ENCODE measurements at places on chromosomes 7 and 10. TPM values are rescaled to one million over a fixed set of nuclear protein-coding genes. Genes with fewer than 3 reads are reported as not detected.

The MASTL gene
- total RNA-seq = 8.3 TPM

The CFTR gene
- total RNA-seq = not detected

The GDF2 gene
- total RNA-seq = not detected

The ZNF804B gene
- total RNA-seq = not detected

The BMPR1A gene
- 33.1 TPM for total RNA-seq

The TMEM178B gene
- total RNA-seq = 1.2 TPM

The EGR2 gene
- 3.2 TPM for total RNA-seq

The ST7 gene
- 15.2 TPM for total RNA-seq

The FAM25C gene
- total RNA-seq = not detected

- H3K4me1 ChIP-seq = no peaks in the 10 kb centered on the region
- no peak overlapping the region for H3K27ac ChIP-seq
- no peaks in the 10 kb centered on the region for H3K36me3 ChIP-seq
Observed at GRCh38 chr10:55867848-55868247, 493.2 kb downstream of the ZWINT start.

DNA sequence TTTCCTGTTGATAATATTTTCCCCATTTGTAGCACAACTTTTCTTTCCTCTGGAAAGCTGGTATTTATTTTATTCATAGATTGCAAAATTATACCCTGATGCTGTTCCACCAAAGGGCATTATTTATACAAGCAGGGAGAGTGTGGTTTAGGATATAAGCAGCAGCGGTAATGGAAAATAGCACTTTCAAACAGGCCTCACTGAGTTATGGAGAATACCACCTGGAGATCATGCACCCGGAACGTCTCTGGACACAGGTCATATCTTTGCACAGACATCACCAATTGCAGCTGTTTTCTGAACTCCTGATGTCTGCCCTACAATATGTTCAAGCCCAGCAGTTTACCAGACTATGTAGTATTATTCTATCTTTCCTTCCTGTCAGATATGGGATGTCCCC, 2.0 kb upstream of the CALD1 start:
- H3K27ac ChIP-seq = peak overlapping the region; percentile 92
- peaks cover 27% of the 10 kb centered on the region for H3K4me1 ChIP-seq
- H3K27me3 ChIP-seq = no peaks in the 10 kb centered on the region
- H3K36me3 ChIP-seq = no peaks in the 10 kb centered on the region
- H3K4me3 ChIP-seq = no peak overlapping the region

DNA sequence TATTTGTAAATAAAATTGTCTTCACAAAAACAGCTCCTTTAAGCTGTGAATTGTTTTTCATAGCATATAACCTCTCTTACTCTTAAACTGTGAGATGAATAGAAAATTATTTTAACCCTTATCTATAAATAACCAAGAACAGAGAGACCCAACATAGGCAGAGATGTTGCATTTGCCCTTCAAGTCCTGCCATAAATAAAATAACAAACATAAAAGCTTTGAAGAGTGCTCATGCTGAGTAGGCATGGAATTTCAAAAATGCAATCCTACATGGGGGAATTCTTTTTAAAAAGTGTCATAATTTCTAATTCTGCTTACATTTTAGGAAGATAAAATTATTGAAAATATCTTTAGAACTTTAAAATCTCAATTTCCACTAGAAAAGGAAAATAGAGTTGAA, 124.1 kb upstream of the FERD3L start:
- no peak for DNase-seq
- H3K27ac ChIP-seq = no peak overlapping the region
- H3K4me1 ChIP-seq = no peaks in the 10 kb centered on the region

DNA sequence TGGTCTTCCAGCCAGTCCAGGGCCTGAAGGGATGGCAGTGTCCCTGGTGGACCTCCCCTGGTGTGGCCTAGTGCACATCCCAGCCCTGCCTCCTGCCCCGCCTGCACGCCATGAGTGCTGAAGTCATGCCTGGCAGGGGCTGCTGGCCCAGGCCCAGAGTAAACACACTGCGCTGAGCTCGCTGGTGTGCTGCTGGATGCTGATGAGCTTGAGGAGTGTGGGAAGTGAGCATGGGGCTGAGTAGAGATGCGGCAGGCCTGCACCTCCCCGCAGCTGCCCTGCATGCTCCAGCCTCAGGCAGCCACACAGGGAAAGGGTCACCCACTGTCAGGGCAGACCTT, 43.2 kb downstream of the HTRA1 start:
- no peak for DNase-seq
- no peaks in the 10 kb centered on the region for H3K27me3 ChIP-seq
- H3K27ac ChIP-seq = peak overlapping the region; percentile 72
- H3K36me3 ChIP-seq = peaks cover 23% of the 10 kb centered on the region

GRCh38 chr7:55144333-55145317, 125.8 kb downstream of the EGFR start:
- H3K27me3 ChIP-seq = no peaks in the 10 kb centered on the region
- DNase-seq = no peak
- no peak overlapping the region for H3K27ac ChIP-seq

- no peaks in the 10 kb centered on the region for H3K36me3 ChIP-seq
- H3K4me3 ChIP-seq = no peak overlapping the region
- peaks cover 16% of the 10 kb centered on the region for H3K4me1 ChIP-seq
- DNase-seq = no peak
- no peaks in the 10 kb centered on the region for H3K27me3 ChIP-seq
Observed at GRCh38 chr10:96416643-96417042, 57.8 kb upstream of the OPALIN start.

GRCh38 chr7:114150689-114151088, 231.9 kb upstream of the PPP1R3A start:
- no peaks in the 10 kb centered on the region for H3K27me3 ChIP-seq
- H3K4me1 ChIP-seq = no peaks in the 10 kb centered on the region
- no peaks in the 10 kb centered on the region for H3K36me3 ChIP-seq
- no peak overlapping the region for H3K27ac ChIP-seq
- DNase-seq = no peak

DNA sequence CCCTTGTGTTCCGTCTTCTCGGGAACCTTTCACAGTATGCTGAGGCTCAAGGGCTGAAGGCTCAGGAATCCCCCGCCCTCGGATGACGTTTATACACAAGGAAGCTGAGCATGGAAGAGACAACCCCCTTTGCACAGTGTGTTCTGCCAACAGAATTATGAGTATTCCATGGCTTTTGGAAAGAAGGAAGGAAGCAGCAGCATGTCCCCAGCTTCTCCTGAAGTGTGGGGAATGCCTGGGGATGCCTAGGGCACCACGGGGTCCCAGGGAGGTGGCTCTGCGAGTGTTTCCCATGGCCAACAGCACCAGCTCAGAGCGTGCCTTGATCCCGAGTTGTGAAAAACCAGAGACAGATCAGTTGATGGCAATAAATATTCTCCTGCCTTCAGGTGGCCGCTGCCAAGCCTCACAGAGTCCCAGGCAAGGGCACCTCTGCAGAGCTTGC, 88.8 kb upstream of the DDC start:
- peak; percentile 49 for DNase-seq
- peaks cover 62% of the 10 kb centered on the region for H3K4me1 ChIP-seq
- no peak overlapping the region for H3K4me3 ChIP-seq
- H3K36me3 ChIP-seq = no peaks in the 10 kb centered on the region
- H3K27ac ChIP-seq = peak overlapping the region; percentile 68

DNA sequence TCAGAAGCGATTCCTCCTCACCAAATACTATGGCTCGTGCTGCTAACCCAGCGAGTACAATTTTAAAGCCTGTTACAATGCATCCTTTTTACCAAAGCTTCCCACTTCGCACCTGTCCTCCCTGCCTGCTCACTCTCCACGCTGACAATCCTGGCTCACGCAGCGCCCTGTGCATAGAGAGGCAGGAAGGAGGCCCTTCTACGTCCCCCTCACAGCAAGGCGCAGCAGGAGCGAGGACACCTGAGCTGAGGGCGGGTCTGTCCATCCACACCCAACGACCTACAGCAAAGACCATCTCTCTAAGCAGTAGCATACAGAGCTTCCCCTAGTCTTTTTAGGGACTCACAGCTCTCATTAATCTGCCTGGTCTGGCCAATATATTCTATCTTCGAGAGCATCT, 46.0 kb downstream of the MKI67 start:
- H3K27me3 ChIP-seq = no peaks in the 10 kb centered on the region
- H3K4me3 ChIP-seq = no peak overlapping the region
- no peaks in the 10 kb centered on the region for H3K4me1 ChIP-seq

GRCh38 chr7:17677408-17677807, 262.9 kb downstream of the SNX13 start:
- peaks cover 43% of the 10 kb centered on the region for H3K4me1 ChIP-seq
- no peaks in the 10 kb centered on the region for H3K27me3 ChIP-seq
- no peak overlapping the region for H3K4me3 ChIP-seq
- H3K36me3 ChIP-seq = no peaks in the 10 kb centered on the region
- H3K27ac ChIP-seq = no peak overlapping the region

- H3K4me1 ChIP-seq = peaks cover 20% of the 10 kb centered on the region
- H3K27ac ChIP-seq = no peak overlapping the region
- no peak for DNase-seq
- H3K4me3 ChIP-seq = no peak overlapping the region
- H3K36me3 ChIP-seq = no peaks in the 10 kb centered on the region
Observed at GRCh38 chr10:36493516-36493880, 631.9 kb upstream of the ANKRD30A start.

DNA sequence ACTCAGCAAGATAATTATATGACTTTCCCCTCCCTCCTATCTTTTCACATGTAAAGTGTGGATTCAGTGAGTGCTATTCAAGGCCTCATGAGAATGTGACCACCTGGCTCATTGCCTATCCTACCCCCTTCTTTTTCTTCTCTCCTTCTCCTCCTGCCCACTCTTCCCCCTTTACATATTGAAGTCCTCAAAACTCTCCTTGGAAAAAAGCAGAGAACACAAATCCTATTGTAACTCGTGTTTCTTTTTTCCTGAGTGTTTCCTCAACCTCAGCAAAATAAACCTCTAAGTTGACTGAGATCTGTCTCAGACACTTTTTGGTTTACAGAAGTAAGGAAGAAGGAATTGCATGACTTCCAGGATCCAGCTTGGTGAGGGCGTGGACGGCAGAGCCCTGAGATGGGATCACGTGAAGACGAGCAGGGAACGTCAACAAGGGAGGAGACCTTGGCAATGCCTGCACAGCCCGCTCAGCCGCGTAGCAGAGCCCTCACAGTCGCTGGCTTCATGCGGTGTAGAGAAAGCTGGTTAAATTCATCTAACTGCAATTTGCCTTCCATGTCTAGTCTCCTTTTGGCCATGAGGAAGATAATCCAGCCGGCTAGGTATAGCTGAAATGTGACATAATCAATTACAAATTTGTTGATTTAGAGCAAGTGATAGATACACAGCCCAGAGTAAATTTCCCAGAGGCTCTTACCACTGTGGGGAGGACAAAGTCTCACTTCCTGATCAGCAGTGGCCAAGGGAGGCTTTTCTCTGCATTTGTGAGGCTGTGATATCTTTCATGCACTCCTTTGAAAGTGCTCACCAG, 75.7 kb downstream of the LYZL2 start:
- H3K36me3 ChIP-seq = no peaks in the 10 kb centered on the region
- peak overlapping the region; percentile 83 for H3K27ac ChIP-seq
- H3K27me3 ChIP-seq = no peaks in the 10 kb centered on the region
- H3K4me1 ChIP-seq = peaks cover 10% of the 10 kb centered on the region

DNA sequence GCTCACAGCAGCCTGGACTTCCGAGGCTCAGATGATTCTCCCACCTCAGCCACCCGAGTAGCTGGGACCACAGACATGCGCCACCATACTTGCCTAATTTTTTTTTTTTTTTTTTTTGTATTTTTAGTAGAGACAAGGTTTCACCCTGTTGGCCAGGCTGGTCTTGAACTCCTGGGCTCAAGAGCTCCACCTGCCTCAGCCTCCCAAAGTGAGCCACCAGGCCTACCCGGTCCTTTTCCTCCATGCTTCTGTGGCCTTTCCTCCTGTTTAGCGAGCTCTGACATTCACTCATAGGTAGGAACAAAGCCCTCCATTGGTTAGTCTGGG, 50.1 kb upstream of the SRPK2 start:
- H3K4me1 ChIP-seq = peaks cover 8% of the 10 kb centered on the region
- no peak overlapping the region for H3K4me3 ChIP-seq
- H3K36me3 ChIP-seq = no peaks in the 10 kb centered on the region
- no peak for DNase-seq

All from vagina (tissue), 2 donors.